GM12878 (cell line): ENCODE measurements at places on chromosomes 2 and 18. TPM values are rescaled to one million over a fixed set of nuclear protein-coding genes. Genes with fewer than 3 reads are reported as not detected.

The AQP12B gene
- polyA plus RNA-seq, result not detected in 2 replicates

The GRP gene
- polyA plus RNA-seq, result not detected in 2 replicates

The GRHL1 gene
- 0.50 and 0.54 TPM in 2 replicates for polyA plus RNA-seq

DNA sequence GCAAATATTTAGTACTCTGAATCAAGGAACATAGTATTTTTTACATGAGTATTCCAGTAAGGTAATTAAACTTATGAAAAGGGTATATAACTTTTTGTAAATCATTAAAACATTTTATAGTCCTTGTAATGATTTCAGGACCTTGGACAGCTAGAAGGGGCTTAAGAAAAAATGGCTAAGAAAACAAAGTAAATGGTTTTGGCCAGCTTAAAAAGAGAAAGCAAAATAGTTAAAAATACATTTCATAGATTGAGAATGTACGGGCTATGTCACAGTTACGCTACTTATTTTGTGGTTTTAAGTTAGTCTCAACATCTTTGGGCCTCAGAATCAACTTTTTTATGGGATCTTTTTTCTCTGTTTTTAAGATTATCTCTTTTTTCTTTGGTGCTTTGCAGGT is 26.7 kb downstream of the POLI start:
- H3K36me3 ChIP-seq, result no peaks in the 10 kb centered on the region
- no peak overlapping the region for H3K4me3 ChIP-seq
- H3K27me3 ChIP-seq, result no peaks in the 10 kb centered on the region
- DNase-seq, result no peak
- H3K27ac ChIP-seq, result no peak overlapping the region

DNA sequence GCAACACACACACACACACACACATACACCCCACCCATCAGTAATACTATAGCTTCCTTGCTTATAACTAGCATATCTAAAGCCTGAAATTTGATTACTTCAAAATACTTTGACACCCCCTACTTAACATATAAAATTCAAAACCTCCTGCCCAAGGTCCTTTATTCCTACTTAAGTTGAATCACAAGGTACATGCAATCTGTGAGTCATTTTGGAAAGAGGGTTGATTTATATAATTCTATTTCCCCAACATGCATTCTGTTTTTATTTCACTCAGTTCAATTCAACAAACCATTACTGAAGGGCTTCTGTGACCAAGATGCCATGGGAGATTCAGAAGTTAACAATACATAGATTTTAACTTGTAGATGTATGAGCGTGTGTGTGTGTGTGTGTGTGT is 420.7 kb downstream of the METTL4 start:
- H3K4me3 ChIP-seq, result no peak overlapping the region
- H3K27me3 ChIP-seq, result no peaks in the 10 kb centered on the region
- no peaks in the 10 kb centered on the region for H3K4me1 ChIP-seq
- no peaks in the 10 kb centered on the region for H3K36me3 ChIP-seq
- no peak overlapping the region for H3K27ac ChIP-seq

DNA sequence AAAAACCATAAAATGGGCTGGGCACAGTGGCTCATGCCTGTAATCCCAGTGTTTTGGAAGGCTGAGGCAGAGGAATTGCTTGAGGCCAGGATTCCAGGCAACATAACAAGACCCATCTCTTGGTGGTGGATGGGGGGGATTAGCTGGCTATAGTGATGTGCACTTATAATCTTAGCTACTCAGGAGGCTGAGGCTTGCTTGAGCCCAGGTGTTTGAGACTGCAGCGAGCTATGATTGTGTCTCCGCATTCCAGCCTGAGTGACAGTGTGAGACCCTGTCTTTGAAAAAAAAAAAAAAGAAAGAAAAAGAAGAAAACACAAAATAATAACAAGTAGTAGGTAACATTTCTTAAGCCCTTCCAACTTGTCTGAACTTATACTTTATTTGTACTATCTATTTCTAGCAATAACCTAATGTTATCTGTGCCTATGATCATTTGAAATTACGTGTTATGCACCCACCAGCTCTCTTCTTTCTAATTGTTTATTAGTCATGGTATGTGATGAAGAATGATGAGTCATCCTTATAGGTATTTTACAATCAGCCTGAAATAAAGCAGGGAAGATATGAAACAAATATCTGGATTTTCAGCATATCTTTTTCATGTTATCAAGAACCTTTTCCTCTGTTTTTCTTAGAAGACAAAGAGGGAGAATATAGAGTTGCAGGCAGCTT is 129.3 kb upstream of the UNC80 start:
- no peak overlapping the region for H3K27ac ChIP-seq
- no peaks in the 10 kb centered on the region for H3K4me1 ChIP-seq
- H3K4me3 ChIP-seq, result no peak overlapping the region
- DNase-seq, result no peak

- no peaks in the 10 kb centered on the region for H3K27me3 ChIP-seq
- no peak for DNase-seq
- no peaks in the 10 kb centered on the region for H3K36me3 ChIP-seq
- peaks cover 36% of the 10 kb centered on the region for H3K4me1 ChIP-seq
Observed at GRCh38 chr18:58661423-58661822, 9.8 kb upstream of the MALT1 start.

DNA sequence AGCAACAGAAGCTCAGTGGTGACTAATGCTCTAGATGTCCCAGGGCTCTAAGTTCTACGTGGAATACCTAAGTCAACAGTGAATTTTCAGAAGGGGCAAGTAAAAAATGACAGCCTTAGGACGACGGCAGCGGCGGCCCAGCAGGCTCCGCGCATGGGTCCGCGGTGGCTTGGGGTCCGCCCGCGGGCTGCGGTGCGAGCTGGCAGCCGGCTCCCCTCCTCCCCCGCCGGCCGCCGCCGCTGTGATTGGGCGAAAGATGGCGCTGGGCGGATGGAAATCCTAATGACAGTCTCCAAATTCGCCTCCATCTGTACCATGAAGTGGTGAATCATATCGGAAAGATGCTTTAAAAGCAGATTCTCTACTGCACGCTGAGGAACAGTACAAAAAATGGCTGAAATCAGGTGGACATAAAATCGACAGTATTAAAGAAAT is 74.7 kb downstream of the HNRNPLL start:
- peaks cover 6% of the 10 kb centered on the region for H3K4me1 ChIP-seq
- no peak overlapping the region for H3K4me3 ChIP-seq
- H3K27me3 ChIP-seq, result 0 out of 2 replicates have a peak, but pooled peaks cover 2% of the 10 kb centered on the region
- H3K36me3 ChIP-seq, result no peaks in the 10 kb centered on the region
- H3K27ac ChIP-seq, result no peak overlapping the region

DNA sequence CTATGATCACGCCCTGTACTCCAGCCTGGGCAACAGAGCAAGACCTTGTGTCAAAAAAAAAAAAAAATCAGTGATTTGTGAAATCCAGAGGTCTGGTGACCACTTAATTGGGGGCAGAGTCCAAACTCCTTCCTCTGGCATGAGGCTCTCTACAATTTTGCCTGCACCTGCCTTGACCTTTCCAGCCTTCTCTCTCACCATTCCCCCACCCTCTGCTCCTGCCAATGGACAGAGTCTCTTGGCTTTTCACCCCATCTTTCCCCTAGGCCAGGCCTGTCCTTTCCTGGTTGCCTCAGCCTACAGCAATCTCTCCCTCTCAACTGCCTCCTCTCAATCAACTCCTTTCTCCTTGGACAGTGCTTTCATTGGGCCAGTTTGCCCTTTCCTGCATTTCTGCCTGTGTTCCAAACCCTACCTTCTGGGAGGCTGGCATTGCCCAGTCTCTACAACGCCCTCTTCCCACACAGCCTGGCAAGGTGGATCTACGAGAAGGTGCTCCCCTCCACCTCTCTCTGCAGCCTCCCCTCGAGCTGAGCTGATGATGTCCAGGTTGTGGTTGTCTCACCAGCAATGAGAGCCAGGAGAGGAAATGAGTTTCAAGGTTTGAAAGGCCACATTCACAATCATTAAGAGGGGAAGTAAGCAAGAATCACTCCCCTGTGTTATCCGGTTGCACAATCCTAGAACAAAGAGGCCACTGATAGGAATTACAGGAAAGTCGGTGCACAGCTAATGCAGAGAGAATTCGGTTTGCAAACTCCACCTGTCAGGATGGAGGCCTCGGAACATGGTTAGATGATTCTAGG is 39.5 kb upstream of the NPAS2 start:
- H3K4me3 ChIP-seq, result no peak overlapping the region
- peaks cover 2% of the 10 kb centered on the region for H3K27me3 ChIP-seq
- no peaks in the 10 kb centered on the region for H3K4me1 ChIP-seq
- H3K36me3 ChIP-seq, result no peaks in the 10 kb centered on the region

- no peaks in the 10 kb centered on the region for H3K27me3 ChIP-seq
- H3K27ac ChIP-seq, result no peak overlapping the region
- DNase-seq, result no peak
- H3K36me3 ChIP-seq, result no peaks in the 10 kb centered on the region
- no peak overlapping the region for H3K4me3 ChIP-seq
Observed at GRCh38 chr2:225938991-225939390, 539.5 kb downstream of the NYAP2 start.

GRCh38 chr2:52717836-52718235 is 1049.8 kb upstream of the CHAC2 start:
- no peak overlapping the region for H3K27ac ChIP-seq
- no peaks in the 10 kb centered on the region for H3K4me1 ChIP-seq
- H3K4me3 ChIP-seq, result no peak overlapping the region
- DNase-seq, result no peak

DNA sequence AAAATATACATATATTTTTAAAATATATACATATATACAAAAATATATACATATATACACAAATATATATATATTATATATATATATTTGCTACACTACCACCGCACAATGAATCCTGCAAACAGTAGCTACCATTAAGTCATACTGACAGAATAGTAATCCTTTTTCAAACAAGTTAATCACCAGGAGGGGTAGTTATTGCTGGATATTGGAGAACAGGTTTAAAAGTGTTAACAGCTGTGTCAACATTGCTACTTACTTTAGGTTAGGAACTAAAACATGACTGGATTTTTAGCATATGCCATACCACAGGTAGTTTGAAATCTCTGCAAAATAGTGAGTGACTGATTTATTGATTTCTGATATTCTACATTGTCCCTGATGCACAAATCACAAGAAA is 529.1 kb upstream of the CDH7 start:
- H3K27me3 ChIP-seq, result no peaks in the 10 kb centered on the region
- no peak overlapping the region for H3K27ac ChIP-seq
- no peaks in the 10 kb centered on the region for H3K4me1 ChIP-seq
- no peak for DNase-seq

GRCh38 chr2:33240178-33240577 is 236.3 kb upstream of the RASGRP3 start:
- no peaks in the 10 kb centered on the region for H3K4me1 ChIP-seq
- no peaks in the 10 kb centered on the region for H3K27me3 ChIP-seq
- no peak for DNase-seq
- no peak overlapping the region for H3K27ac ChIP-seq
- no peak overlapping the region for H3K4me3 ChIP-seq

DNA sequence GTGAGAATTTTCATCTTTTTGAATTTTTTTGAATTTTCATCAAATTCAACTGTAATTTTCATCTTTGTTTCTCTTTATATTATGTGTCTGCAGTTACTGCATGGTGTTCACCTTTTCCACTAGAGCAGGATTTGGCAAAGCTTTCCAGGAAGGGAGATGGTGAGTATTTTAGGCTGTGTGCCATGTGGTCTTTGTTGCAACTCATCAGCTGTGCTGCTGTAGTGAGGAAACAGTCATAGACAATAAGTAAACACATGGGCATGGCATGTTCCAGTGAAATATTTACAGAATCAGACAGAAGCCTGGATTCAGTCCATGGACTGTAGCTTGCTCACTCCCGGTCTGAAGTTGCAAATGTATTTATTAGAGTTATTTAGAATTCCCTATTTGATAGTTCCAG is 120.4 kb downstream of the DCDC2C start:
- H3K27ac ChIP-seq, result no peak overlapping the region
- no peaks in the 10 kb centered on the region; the same call in 1 of the 2 replicates for H3K27me3 ChIP-seq
- no peaks in the 10 kb centered on the region for H3K4me1 ChIP-seq
- no peak overlapping the region for H3K4me3 ChIP-seq
- no peaks in the 10 kb centered on the region for H3K36me3 ChIP-seq

GRCh38 chr2:229089776-229090175 is 181.3 kb downstream of the PID1 start:
- no peak overlapping the region for H3K27ac ChIP-seq
- no peaks in the 10 kb centered on the region for H3K4me1 ChIP-seq
- H3K36me3 ChIP-seq, result no peaks in the 10 kb centered on the region
- DNase-seq, result no peak
- no peak overlapping the region for H3K4me3 ChIP-seq
- H3K27me3 ChIP-seq, result no peaks in the 10 kb centered on the region

- DNase-seq, result no peak
- H3K4me3 ChIP-seq, result no peak overlapping the region
- no peaks in the 10 kb centered on the region for H3K4me1 ChIP-seq
- H3K27ac ChIP-seq, result no peak overlapping the region
Observed at GRCh38 chr2:1584691-1585485, 159.4 kb downstream of the PXDN start.

- no peak overlapping the region for H3K27ac ChIP-seq
- no peaks in the 10 kb centered on the region for H3K36me3 ChIP-seq
- H3K4me1 ChIP-seq, result no peaks in the 10 kb centered on the region
- H3K27me3 ChIP-seq, result no peaks in the 10 kb centered on the region
- no peak overlapping the region for H3K4me3 ChIP-seq
Observed at GRCh38 chr2:236008006-236008405, 160.2 kb downstream of the GBX2 start.

- H3K4me3 ChIP-seq, result no peak overlapping the region
- no peaks in the 10 kb centered on the region for H3K4me1 ChIP-seq
- H3K27me3 ChIP-seq, result peaks cover 4% of the 10 kb centered on the region; the same call in 1 of the 2 replicates
- no peaks in the 10 kb centered on the region for H3K36me3 ChIP-seq
- no peak for DNase-seq
Observed at GRCh38 chr18:5414546-5414945, 119.0 kb upstream of the ZBTB14 start.

- DNase-seq, result no peak
- H3K4me3 ChIP-seq, result no peak overlapping the region
Observed at GRCh38 chr2:157173740-157174184, 83.7 kb upstream of the GALNT5 start.

DNA sequence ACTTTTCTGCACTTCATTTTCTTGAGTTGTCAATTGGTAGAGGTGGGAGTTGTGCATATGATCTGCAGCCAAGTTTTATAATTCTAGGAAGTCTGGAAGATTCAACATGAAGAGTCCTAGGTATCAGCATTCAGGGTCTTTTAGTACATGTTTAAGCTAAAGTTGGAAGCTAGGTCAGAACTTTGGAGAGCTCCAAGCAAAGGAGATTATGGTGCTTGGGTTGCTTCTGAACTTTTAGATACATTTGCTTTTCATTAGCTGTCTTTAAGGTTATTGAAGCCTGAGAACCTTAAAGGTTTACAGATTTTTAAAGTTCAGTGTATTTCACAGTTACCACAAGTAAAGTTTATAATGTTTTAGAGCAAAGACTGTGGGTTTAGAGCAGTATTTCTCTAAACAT is 85.5 kb downstream of the EPC2 start:
- H3K36me3 ChIP-seq, result no peaks in the 10 kb centered on the region; the same call in 1 of the 2 replicates
- H3K4me3 ChIP-seq, result no peak overlapping the region
- H3K27ac ChIP-seq, result no peak overlapping the region
- no peak for DNase-seq
- no peaks in the 10 kb centered on the region for H3K27me3 ChIP-seq

DNA sequence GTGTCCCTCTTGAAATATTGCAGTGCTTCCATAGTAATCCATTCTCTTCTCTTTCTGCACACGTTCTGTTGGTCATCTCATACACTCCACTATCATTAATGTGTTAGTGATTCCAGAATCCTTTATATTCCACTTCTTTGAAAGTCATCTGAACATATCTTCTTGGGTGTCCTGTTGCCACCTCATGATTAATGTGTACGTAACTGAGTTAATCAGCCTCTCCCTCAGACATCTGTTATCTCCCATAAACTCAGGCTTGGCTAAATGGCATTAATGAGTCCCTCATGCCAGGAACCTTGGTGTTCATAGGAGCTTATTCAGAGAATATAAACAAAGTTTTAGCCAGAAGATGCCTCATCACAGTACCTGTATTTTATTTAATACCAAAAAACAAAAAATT is 126.4 kb downstream of the NCOA1 start:
- no peak overlapping the region for H3K4me3 ChIP-seq
- H3K36me3 ChIP-seq, result no peaks in the 10 kb centered on the region; the same call in 1 of the 2 replicates
- H3K27ac ChIP-seq, result no peak overlapping the region
- H3K27me3 ChIP-seq, result no peaks in the 10 kb centered on the region
- no peak for DNase-seq
- H3K4me1 ChIP-seq, result peaks cover 15% of the 10 kb centered on the region
